ENCODE measurements at places on chromosomes 3 and 15. TPM values are rescaled to one million over a fixed set of nuclear protein-coding genes. Genes with fewer than 3 reads are reported as not detected.

- no peak for DNase-seq
Measured at GRCh38 chr15:88250826-88251225, 5.7 kb downstream of the NTRK3 start.

DNA sequence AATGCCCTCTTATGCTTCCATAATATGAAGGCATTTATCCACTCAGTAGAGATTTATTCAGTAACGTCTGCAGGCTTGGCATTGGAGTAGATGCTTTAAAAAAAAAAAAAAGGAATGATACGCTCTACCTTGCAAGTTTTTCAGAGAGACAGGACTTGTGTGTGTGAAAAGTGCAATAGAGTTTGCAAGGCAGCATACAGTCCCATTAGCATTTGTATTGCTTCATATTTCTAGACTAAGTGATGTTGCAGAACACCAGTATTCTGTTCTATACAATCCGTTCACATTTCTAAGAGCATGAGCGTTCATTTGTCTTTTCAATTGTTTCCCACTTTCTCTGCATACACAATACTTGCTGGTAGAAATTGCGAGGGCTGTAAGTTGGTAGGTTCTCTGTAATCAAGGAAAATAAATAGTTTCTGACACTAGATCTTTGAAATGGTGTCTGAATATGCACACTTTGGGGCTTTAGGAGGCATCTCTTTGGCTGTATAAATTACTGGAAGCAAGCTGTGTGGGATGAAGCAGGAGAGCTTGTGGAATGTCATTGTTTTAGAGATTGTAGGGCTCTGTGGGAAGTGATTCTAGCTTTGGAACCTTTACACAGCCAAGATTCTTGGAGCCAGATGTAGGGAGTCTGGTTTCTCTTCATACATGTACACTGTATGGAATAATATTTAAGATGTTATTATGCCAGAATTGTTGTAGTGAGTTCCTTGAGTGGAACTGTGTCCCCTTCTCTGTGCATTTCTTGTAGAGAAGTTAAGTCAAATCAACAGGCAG is 262.7 kb downstream of the FEZF2 start:
- no peak for DNase-seq

GRCh38 chr3:24037971-24038370 is 92.9 kb downstream of the NR1D2 start:
- DNase-seq = no peak

DNA sequence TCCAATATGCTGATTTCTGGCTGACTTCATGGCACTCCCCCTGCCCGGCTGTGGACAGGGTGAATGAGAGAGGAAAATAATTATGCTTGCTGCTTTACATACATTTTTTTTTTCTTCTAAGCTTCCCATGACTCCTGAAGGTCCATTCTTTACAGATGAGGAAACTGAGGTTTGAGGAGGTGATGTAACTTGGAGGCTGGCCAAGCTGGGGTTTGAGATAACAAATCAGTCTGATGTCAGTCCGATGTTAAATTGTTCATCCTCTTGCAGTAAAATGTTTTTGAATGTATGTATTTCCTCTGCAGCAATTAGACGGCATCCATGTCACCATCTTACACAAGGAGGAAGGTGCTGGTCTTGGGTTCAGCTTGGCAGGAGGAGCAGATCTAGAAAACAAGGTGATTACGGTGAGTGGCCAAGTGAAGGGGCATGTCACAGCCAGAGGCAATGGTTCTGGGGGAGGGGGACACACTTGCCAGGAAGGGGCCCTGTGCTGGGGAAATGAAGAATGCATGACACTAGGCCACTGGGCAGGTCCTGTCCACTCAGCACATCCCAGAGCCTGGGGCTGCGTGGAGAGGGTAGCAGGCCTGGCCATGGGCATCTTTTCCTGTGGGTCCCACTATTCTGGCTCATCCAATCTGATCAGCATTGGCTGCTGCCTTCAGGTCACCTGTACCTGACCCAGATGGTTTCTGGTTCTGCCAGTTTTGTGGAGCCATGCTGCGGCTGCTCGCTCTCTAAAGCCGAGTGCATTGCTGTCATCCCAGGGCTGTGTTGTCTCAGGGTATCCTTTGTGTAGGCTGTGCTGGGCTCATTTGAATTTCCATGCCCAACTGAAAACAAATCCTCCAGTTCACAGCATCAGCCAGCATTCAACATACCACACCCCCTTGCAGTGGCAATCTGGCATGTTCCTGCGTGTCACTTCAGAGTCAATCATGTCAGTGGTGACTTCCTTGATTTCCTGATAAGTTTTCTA is 20.4 kb downstream of the STARD5 start:
- DNase-seq = no peak

GRCh38 chr3:185210621-185211142 is 43.2 kb downstream of the EHHADH start:
- no peak for DNase-seq

DNA sequence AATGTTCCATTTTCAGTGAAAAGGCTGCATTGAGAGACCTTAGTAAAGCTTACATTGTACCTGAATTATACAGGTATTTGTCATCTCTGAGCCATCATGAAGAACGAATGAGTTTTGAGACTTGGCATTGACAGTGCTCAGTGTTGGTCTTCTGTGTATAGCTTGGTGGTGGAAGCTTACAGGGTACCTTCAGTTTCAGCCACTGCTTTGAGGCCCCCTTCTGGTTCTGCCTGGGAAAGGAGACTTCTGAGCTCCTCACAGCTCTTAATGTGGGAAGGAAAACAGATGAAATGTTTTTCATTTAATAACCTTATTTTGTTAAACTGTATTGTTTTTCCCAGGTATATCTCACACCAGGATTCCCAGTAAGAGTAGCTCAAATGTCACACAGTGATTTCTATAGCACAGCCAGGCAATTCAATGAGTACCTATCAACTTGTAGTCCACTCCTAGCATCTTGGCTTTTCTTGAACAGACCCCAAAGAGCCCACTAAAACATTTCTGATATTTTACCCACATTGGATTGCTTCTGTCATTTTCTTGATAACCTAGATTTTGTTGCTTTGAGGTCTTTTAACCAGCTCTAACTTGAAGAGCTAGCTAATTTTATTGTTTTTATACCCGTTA is 5.6 kb downstream of the SERPINI1 start:
- DNase-seq = no peak

CYP8B1 gene
- polyA plus RNA-seq = not detected
